Airway epithelial cell (primary cell): ENCODE measurements at places on chromosomes 5 and 9. TPM values are rescaled to one million over a fixed set of nuclear protein-coding genes. Genes with fewer than 3 reads are reported as not detected.

The TPPP gene
- 1.7 and 1.9 TPM in 2 replicates for total RNA-seq

The SAXO1 gene
- 0.49 TPM in 1 of 2 replicates, not detected in the other for total RNA-seq

The FOXD4 gene
- 0.21 TPM in 1 of 2 replicates, not detected in the other for total RNA-seq

The CDKN2A gene
- total RNA-seq: 18.5 and 21.6 TPM in 2 replicates

The NAA35 gene
- total RNA-seq: 16.3 and 16.6 TPM in 2 replicates

The CHSY3 gene
- 0.56 and 0.65 TPM in 2 replicates for total RNA-seq

The CBY3 gene
- not detected in 2 replicates for total RNA-seq

The BHMT2 gene
- not detected in 2 replicates for total RNA-seq

The SMC2 gene
- total RNA-seq: 18.9 and 20.2 TPM in 2 replicates

The TIMD4 gene
- total RNA-seq: not detected in 2 replicates

The GABRB2 gene
- total RNA-seq: not detected in 2 replicates

The PLEKHG4B gene
- under 0.01 and 1.5 TPM in 2 replicates for total RNA-seq

The ZMAT2 gene
- 33.2 and 34.5 TPM in 2 replicates for total RNA-seq

The CSF1R gene
- total RNA-seq: 0.09 TPM in 1 of 2 replicates, not detected in the other

The KIF20A gene
- total RNA-seq: 39.3 and 45.1 TPM in 2 replicates

The SLC36A2 gene
- not detected in 2 replicates for total RNA-seq

The OTP gene
- not detected in 2 replicates for total RNA-seq

The SLC6A19 gene
- not detected in 2 replicates for total RNA-seq

The SELENOP gene
- total RNA-seq: 3.2 and 6.7 TPM in 2 replicates

The NDOR1 gene
- total RNA-seq: 9.2 and 12.6 TPM in 2 replicates
